ENCODE measurements at places on chromosomes 11 and 22.
A peak's percentile ranks its signal among the peaks of the same experiment; 100 is the strongest.

DNA sequence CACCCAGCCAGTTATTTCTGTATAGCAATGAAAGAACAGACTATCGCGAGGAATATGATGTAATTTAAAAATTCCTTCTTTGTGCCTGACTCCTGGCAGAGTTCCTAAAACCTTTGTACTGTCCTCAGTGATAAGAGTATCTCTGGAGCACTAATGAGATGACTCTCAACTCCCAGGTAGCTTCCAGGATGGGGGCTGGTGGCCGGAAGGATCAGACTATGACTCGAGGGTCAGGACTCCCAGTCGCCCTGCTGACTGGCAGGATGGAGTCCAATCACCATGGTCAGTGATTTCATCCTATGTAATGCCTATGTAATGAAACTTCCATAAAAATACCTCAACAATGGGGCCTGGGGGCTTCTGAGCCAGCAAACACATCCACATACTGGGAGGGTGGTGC is 135.1 kb downstream of the SHANK2 start:
- DNase-seq: no peak

GRCh38 chr22:30251711-30252110 is 5.2 kb upstream of the LIF start:
- peak; percentile 20 for DNase-seq

DNA sequence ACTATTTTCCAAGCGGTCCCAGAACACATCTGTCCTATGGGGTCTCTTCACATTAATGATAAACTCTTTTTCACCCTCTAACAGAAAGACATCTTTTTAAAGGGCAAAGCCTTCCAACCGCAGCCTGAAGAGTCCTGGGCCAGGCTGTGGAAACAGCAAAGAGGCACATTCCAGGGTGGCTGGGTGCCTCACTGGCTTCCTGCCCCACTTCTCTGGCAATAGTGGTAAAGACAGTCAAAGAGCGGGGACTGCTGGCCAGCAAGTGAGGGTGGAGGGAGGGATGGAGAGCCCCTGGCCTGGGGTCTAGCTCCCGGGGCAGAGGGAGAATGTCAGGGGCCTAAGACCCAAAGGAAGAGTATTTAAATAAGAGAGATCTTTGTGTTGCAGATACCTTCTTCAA is 10.2 kb upstream of the CHST1 start:
- no peak for DNase-seq

DNA sequence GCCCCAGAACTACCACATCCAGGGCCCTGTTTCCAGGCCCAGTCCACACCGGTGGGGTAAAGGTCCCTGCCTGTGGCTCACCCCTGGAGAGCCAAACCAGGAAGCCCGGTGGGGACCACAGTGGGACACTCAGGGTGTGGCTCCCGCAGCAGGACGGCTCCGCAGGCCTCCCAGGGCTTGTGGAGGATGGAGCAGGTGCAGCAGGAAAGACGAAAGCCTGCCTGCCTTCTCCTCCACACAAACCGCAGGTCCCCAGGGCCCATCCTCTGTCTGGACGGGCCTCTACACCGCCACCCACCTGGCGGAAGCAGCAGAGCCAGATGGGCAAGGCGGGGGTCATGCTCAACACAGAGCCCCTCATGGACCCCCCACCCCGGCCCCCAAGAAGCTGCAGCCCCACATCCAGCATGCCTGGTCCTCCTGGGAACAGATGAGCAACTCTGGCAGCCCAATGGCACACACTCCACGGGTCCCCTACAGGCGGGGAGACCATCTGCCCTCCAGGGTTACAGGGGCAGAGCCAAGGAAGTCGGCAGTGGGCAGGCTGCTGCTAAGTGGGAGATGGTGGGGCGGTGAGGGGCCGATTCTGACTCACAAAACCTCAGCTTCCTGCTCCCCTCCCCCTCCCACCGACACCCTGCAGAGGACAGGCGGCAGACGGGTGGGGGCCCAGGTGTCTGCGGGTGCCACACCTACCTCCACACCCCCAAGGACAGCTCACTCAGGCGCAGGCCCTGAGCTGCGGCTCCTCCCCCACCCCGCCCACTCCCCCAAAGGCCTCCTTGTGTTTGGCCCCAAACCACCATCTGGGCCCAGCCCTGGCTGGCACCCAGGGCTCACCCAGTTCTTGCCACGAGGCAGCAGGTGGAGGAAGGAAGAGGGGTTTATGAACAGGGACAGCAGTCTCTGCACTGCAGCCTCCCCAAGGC is 5.2 kb downstream of the SBF1 start:
- DNase-seq: no peak

DNA sequence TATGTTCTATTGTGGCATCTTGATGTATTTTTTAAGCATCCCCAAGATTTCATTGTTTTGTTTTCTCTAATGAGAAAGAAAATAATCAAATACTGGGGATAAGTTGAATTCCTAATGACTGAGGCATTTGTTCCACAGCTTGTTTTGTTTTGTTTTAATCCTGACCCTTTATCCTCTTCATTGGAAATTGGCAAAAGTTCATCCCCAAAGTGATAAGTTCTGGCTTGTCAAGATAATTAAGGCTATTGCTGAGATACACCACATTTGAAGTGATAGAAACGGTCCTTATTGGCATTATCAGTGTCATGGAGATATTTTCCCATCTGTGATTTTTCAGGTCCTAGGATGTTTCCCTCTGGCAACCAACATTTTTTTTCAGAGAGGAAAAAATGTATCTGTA is 65.0 kb downstream of the SLC36A4 start:
- DNase-seq: no peak

- peak; percentile 64 for DNase-seq
Observed at GRCh38 chr11:72321381-72321996, 77.5 kb upstream of the PHOX2A start.

- no peak for DNase-seq
Observed at GRCh38 chr22:42957958-42958357, 57.0 kb downstream of the PACSIN2 start.

Data from HCEC 1CT (cell line).